ENCODE measurements at places on chromosomes 13 and 19.

DNA sequence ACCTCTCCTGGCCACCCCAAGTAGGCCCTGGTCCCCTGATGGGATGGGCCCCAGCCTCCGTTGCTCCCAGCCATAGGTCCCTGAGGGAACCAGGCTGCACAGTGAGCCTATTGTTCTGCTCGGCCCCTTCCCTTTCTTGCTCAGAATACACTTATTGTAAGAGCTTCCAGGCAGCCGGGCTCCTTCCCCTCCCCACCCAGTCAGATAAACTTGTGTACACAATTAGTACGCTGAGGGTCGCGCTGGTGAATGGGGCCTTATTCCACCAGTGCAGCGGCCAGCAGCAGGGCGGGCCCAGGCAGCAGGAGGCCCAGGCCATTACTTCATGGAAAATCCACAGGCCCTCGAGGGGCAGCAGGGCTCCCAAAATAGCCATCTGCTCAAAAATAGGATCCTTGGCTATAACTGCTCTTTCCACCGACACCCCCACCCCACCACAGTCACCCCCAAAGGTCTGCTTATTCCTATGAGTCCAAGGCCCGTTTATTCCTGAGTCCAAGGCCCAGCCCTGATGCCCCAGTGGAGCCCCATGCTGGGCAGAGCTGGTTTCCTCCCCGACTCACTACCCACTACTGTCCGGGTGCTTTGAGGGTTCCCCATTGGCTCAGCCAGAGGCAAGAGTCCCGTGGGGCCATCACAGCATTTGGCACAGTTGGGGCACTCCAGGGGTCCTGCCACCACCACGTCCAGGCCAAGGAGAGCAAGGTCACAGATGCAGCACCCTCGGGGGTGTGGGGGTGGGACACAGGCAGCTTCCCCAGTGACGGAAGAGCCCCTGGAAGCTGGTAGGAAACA is 22.1 kb downstream of the CAPN12 start:
- DNase-seq = no peak

- no peak for DNase-seq
These were observed 144.9 kb downstream of the COL4A1 start for GRCh38 chr13:110162053-110162452.

GRCh38 chr19:47379381-47379938 is 30.3 kb downstream of the DHX34 start:
- DNase-seq = peak; percentile 84

GRCh38 chr19:5480427-5480836 is 25.2 kb downstream of the ZNRF4 start:
- peak; percentile 20 for DNase-seq

DNA sequence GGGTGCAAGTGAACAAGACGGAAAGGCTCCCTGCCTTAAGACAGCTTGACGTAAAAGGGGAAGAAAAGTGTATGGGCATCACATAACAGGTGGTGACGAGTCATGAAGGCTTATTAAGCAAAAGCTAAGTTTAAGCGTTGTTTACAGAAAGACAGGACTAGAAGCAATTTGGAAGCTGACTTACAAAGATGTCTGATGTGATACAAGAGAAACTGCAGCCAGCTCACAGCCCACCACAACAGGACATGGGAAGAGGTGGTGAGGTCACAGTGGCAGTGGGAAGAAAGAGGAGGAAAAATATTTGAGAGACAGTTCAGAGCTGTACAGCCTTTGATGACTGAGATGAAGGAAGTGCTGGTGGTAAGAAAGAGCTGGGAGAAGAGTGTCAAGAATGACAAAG is 181.6 kb downstream of the KLF12 start:
- no peak for DNase-seq

DNA sequence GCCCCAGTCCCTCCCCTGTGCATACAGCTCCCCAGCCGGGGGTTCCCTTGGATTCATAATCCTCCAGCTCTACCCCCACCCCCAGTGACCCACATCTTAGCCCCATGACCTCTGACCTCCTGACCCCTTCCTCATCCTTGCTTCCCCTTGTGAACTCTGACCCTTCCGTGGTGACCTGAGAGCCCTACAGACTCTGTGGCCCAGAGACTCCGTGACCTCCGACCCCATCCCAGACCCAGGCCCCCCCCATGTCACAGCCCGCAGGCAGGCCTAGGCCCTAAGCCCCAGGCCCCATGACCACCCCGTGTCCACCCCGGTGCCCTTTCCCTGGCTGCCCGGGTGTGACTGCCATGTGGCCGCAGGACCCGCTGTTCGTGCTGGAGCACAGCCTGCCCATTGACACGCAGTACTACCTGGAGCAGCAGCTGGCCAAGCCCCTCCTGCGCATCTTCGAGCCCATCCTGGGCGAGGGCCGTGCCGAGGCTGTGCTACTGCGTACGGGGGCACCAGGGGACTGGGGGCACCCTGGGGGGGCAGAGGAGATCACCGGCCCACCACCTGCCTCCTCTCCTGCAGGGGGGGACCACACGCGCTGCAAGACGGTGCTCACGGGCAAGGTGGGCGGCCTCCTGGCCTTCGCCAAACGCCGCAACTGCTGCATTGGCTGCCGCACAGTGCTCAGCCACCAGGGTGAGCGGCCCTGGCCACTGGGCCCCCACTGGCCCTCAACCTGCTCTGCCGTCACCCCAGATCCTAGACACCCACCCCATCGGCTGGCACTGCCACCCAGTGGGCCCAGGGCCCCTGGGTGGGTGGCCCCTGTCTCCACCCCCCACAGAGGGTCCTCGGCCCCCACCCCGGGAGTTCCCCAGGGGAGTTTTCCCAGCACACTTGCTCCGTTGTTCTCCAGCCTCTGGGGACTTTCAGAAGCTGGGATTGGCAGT is 2.4 kb upstream of the SPIB start:
- no peak for DNase-seq

- no peak for DNase-seq
These were observed at the start of gene CD37 for GRCh38 chr19:49335071-49335783. TSS of gene CD37 (plus strand) at chr19:49335406. CDS start at chr19:49335541, 135 bp downstream.

DNA sequence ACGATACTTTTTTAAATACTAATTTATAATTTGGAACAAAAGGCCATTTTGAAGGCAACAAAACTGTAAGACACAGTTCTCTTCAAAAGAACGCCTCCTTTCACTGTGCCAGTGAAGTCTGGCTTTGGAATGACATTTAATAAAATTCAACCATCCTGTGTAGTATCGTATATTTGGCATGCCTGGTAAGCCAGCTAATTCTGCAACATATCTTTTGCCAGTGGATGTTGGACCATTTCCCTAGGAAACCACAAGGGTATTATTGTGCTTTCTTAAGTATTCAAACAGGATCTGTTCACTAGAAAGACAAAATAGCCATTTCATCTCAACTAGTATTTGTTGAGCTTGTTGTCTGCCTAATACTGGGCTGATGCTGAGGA is 111.6 kb downstream of the RGCC start:
- no peak for DNase-seq

GRCh38 chr19:558770-559439 is 13.5 kb upstream of the BSG start:
- no peak for DNase-seq

DNA sequence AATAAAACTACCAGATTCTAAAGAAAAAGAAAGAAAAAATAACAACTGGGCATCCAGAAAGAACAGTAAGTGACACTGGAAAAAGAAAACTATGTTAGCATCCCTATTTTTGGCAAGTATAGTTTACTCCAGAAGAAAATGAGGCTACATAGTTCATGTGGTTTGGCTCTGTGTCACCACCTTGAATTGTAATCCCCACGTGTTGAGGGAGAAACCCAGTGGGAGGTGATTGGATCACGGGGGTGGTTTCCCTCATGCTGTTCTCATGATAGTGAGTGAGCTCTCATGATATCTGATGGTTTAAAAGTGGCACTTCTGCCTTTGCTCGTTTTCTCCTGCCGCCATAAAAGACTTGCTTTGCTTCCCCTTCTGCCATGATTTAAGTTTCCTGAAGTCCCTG is 76.9 kb downstream of the ITGBL1 start:
- DNase-seq = no peak

- DNase-seq = no peak
These were observed 639 bp downstream of the STARD13 start for GRCh38 chr13:33284916-33285315.

GRCh38 chr19:21603431-21604231 is 98.2 kb downstream of the ZNF429 start:
- no peak for DNase-seq

- no peak for DNase-seq
These were observed 22.5 kb upstream of the MYCBP2 start for GRCh38 chr13:77349365-77349764.

- DNase-seq = no peak
These were observed 17.5 kb downstream of the POLR1D start for GRCh38 chr13:27639186-27639585.

DNA sequence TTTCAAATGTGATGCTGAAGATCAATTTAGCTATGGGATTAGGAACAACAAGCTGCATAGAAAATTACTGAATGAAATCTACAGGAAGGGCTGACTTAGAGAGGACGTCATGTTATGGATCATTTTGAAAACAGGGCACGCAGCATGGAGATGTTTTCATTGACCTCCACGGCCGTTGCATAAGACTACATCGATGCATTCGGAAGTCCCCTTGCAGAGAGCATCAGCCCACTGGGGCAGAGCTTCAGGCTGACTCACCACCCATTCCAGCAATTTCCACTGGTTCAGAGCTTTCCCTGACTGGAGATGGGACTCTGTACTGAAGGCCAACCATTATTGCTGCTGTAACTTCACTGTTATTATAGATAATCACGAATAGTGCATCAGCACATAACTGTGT is 305.3 kb downstream of the IRS2 start:
- DNase-seq = no peak

- no peak for DNase-seq
These were observed 999.2 kb downstream of the PCDH17 start for GRCh38 chr13:58630794-58631193.

DNA sequence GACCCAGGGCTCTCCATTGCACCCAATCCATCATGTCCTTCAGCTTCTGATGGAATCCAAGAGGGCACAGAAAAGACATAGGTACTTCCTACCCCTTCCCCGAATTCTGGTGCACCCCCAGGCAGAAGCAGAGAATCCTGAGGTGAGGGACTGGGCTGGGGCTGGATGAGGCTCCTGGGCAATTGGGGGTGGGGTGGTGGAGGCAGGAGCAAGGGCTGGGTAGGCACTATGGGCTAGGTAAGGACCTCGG is 2.7 kb upstream of the KCNC3 start:
- DNase-seq = no peak

DNA sequence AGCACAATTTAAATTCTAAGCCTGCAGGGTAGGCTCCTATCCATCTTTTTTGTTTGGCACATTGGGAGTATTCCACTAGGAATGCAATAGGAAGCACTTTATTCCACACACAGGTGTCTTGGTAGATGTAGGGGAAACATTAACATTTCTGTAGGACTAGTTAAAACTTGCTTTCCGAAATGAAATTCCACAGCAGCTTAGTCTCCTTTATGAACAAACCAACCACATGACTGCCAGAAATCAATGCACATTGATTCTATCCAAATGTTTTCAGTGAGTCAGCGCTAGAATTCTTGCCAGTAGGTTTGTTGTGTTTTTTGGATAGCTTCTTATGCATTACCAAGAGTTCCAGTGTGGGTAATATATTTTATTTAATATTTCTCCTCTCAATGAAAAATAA is 207.9 kb upstream of the CSNK1A1L start:
- no peak for DNase-seq

GRCh38 chr13:36329361-36329760 is 16.8 kb downstream of the SPART start:
- DNase-seq = no peak

- no peak for DNase-seq
These were observed 274.6 kb downstream of the ITGBL1 start for GRCh38 chr13:101727118-101727517.

DNA sequence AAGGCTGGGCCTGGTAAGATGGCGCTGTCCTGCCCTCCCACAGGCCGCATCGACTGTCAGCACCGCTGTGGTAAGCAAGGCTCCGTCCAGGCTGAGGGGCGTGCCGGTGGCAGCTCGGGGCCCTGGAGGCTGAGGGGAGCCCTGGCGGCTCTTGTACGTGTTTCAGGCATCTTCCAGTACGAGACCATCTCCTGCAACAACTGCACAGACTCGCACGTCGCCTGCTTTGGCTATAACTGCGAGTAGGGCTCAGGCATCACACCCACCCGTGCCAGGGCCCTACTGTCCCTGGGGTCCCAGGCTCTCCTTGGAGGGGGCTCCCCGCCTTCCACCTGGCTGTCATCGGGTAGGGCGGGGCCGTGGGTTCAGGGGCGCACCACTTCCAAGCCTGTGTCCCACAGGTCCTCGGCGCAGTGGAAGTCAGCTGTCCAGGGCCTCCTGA is 1.2 kb downstream of the IZUMO4 start:
- DNase-seq = no peak

DNA sequence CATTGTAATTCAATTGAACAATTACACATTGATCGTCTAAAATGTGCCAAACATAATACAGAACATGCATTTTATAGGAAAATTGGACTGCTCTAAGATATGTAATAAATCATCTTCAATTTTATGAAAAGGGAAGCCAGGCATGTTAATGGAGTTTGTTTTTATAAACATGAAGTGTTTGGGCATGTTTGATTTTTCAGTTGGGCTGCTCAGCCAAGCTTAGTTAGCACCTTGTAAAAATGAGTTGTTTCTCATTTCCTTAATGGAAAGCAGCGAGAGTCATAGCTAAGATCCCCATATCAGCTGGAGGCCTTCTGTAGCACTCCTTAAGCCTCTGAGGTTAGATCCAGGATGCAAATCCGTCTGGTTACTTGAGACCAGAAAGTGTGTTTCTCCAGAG is 422.3 kb downstream of the SPRY2 start:
- DNase-seq = no peak

- DNase-seq = no peak
These were observed 849.2 kb upstream of the GPC6 start for GRCh38 chr13:92377396-92377795.

- no peak for DNase-seq
These were observed 10.1 kb downstream of the RHPN2 start for GRCh38 chr19:33054623-33055022.

- no peak for DNase-seq
These were observed 30.6 kb upstream of the SLC7A10 start for GRCh38 chr19:33256261-33256660.

GRCh38 chr19:41774515-41774980 is 19.2 kb downstream of the CEACAM6 start:
- no peak for DNase-seq

DNA sequence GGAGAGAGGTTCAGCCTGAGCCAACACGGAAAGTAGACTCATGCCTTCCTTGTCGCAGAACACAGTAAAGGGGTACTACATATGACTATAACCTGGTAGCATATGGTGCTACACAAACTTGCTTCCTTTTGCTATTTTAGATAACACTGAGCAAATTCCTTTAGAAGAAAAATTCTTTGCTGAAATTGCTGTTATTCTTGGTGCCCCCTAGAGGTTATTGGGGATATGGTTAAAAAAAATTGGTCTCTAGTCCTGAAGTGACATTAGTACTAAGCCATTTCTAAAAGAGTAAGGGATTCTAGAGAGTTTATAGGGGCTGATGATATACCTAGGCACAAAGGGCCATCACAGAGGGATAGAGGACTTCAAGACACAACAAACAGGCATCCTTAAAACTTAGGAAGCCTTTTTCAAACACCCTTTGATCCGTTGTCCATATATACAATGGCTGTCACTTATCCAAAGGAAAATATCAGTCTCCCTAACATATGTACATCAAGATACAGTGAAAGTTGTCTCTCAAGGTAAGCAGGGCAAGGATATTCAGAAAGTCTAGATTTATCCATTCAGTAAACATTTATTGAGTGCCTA is 13.9 kb upstream of the HS6ST3 start:
- DNase-seq = peak; percentile 30

GRCh38 chr13:24746618-24747247 is 17.2 kb upstream of the RNF17 start:
- no peak for DNase-seq
